ENCODE measurements at places on chromosomes 12 and 14.

DNA sequence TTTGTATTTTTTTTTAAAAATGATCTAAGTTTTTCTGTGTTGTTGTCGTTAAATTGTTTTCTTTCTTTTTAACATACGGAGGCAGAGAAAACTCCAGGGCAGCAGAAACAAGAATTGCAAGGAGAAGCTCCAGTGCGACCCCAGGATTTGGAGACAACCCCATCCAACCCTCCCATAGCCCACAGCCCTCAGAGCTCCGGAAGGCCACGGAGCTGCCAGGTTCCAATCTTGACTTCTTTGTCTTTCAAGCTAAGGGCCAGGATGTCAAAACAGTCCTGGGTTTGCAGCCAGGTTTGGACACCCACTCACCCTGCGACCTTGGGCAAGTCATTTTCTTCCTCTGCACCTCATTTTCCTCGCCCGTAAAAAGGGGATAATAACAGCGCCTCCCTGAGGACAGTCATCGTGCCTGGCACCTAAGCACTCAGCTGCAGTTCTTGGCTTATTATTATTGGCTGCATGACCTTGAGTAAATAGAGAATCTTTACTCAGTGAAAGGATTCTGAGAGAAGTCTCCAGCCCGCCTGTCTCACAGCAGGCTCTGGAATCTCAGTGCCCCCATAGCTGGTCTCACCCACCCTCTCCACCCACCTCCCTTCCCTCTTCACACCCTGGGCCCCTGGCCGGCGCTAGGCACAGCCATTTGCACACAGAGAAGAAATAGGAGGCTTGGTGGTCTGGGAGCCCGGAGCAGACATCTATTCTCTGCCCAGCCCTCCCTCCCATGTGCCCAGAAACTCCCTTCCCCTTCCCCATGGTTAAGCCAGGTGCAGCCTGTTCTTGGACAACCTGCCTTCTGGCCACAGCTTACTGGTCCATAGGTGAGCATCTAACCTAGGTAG lies 79.4 kb upstream of the BCL11B start:
- no peak for DNase-seq

DNA sequence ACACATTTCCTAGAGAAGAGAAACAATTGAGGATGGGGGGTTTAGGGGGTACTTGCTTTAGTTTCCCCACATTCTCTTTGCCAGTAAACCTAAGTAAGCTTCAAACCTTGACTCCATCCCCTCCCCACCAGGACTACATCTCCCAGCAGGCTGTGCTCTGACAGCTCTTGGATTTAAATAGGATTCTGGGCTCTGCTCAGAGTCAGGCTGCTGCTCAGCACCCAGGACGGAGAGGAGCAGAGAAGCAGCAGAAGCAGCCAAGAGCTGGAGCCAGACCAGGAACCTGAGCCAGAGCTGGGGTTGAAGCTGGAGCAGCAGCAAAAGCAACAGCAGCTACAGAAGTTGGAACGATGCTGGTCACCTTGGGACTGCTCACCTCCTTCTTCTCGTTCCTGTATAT lies 20.6 kb downstream of the RDH12 start:
- no peak for DNase-seq

DNA sequence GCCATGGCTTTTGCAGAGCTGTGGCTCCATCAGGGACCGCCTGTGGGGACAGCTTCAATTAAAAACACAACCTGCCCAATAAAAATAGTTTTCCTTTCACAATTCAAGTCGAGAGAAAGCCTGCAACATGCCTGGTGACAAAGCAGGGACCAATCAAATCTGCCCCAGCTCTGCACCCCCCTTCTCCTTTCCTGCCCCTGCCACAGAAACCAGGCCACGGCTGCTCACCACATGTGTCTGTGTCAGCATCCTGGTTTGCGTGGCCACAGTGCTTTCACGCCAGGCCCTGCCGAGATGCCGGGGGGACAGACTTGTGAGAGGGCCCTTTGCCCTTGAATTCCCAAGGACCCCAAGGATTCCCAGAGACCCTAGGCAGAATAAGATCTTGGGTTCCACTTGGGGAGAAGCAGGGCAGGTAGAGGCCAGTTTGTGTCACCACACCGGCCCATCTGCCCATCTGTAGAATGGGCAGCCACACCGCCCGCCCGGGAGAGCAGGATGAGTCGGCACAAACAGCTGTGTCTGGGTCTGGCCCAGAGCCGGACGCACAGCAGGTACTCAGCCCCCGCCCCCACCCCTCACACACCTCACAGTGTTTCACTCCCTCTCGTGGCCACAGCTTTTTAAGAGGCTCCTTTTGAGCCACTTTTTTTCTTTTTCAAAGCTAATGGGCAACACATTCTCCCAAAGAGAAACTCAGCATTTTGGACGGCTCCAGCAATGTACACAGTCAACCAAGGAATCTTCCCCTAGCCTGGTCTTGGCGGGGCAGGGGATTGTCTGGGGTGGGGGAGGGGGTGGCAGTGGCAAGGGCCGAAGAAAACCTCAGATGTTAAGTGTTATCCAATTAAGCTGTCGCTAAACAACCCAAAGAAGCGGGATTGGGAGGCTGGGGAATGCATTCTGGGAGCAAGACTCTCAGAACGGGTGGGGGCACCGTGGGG lies 41.5 kb downstream of the BCL11B start:
- DNase-seq: peak; percentile 80

- DNase-seq: no peak
These were observed 4.6 kb upstream of the CACNB3 start for GRCh38 chr12:48813465-48814261.

DNA sequence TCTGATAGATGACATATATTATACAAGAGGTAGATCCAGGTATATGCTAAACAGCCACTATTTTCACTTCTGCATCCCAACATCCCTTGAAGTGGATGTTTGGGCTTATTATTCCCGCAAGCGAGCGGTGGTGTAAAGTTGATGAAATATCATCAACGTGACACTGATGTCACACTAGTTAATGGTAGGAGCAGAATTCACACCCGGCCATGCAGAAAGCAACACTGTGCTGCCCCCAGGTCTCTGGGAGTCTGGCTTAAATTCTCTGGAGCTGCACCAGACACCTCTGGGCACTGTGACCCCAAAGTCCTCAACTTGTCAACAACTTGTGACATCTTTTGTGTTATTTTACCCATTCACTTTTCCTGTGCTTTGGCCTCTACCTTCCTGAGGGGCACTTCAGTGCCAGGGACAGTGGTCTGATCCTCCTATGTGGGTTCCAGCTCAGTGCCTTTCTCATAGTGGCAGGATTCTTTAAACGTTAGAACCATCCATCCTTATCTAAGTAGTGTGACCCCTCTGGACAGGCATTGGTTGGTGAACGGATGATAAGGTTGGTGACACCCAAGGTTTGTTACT lies 952 bp downstream of the DRAM1 start:
- DNase-seq: no peak

DNA sequence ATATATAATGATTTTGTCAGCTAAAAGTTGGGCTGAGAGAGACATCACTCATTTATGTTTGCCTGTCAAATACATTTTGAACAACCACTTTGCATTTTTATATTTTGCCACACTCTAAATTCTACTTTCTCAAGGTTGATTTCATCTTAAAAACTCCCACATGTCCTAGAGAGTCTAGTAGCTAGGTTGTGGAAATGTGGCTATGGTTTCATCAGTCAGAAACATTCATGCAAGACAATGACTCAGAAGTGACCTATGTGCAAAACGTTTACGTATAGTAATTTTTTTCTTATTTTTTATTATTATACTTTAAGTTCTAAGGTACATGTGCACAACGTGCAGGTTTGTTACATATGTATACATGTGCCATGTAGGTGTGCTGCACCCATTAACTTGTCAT lies 27.4 kb upstream of the PRKD1 start:
- no peak for DNase-seq

GRCh38 chr14:103123634-103124500 lies 606 bp downstream of the TNFAIP2 start:
- no peak for DNase-seq

- DNase-seq: no peak
These were observed 33.7 kb upstream of the SCAF11 start for GRCh38 chr12:46024099-46024498.

- DNase-seq: no peak
These were observed 32.8 kb downstream of the TSHR start for GRCh38 chr14:80988192-80988591.

- DNase-seq: no peak
These were observed 13.9 kb upstream of the PSMC1 start for GRCh38 chr14:90242444-90242843.

- no peak for DNase-seq
These were observed 17.7 kb upstream of the LRP1-AS start for GRCh38 chr12:57164966-57165625.

- no peak for DNase-seq
These were observed 172.4 kb downstream of the PHETA1 start for GRCh38 chr12:111196532-111196931.

DNA sequence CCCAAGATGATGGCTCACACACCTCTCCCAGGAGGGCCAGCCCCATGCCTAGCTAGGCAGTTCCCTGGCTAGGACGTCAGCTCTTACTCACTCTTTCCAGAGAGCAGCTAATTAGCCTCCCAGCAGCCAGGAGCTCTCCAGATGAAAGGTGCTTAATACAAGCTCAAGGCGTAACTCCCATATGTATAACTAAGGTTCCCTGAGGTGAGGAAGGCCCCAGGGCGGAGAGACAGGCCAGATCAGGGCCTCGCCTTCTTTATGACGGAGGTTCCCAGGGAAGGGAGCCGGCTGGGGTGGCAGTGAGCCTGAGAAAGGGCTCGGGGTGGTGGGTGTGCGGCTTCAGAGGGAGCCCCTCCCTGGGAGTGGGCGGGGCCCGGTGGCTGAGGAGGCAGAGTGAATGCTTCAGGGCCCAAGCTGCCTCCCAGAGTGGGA lies 26.4 kb upstream of the ZFP36L1 start:
- peak; percentile 51 for DNase-seq

GRCh38 chr14:73428353-73428824 lies 30.0 kb downstream of the NUMB start:
- no peak for DNase-seq

DNA sequence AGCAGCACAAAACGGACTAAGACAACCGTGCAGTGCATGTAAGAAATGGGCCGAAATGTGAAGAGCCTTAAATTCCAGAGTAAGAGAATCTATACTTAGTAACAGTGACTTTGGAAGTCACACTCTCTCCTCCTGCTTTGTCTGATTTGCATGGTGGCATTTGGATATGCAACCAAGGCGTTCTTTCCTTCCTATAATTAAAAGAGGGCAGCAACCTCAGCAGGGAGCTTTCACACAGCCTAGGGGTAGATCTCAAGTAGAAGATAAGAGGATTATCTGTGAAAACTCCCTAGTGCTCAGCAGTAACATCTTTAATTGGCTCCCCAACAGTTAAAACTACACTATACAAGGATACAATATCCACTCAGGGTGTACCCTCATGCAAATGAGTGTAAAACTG lies 16.5 kb downstream of the GMFB start:
- no peak for DNase-seq

GRCh38 chr12:50085615-50086072 lies 502 bp downstream of the SMARCD1 start:
- DNase-seq: no peak

DNA sequence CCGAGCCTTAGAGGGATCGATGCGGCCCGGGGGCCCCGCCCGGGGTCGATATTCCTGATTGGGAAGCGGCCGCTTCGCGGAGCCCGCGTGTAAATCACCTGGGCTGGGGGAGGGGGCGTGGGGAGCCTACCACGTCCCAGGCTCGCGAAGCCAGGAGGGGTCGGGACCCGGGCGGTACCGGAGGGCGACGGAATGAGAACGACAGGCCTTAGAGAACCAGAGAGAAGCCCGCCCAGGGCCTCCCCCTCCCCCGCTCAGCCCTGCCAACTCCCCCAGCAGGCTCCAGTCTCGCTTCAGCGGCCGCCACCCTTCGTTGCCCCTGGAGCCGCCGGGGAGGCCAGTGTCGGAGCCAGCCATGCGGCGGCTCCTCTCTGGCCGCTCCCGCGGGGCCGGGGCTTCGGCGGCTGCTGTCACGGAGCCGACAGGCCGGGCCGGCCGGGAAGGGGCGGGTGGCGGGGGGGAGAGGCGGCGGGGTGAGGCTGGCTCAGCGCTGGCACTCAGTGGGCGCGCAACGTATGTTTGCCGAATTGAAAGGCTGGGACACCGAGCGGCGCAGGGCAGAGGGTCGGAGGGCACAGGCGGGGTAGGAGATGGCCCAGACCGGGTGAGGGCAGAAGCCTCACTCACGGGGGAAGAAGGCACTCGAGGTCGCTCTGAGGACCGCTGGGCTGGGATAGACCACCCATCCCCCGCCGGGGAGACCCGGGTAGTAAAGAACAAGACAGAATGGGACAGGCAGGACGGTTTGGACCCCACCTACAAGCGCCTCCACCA lies 1.4 kb upstream of the DNAJC22 start:
- no peak for DNase-seq

DNA sequence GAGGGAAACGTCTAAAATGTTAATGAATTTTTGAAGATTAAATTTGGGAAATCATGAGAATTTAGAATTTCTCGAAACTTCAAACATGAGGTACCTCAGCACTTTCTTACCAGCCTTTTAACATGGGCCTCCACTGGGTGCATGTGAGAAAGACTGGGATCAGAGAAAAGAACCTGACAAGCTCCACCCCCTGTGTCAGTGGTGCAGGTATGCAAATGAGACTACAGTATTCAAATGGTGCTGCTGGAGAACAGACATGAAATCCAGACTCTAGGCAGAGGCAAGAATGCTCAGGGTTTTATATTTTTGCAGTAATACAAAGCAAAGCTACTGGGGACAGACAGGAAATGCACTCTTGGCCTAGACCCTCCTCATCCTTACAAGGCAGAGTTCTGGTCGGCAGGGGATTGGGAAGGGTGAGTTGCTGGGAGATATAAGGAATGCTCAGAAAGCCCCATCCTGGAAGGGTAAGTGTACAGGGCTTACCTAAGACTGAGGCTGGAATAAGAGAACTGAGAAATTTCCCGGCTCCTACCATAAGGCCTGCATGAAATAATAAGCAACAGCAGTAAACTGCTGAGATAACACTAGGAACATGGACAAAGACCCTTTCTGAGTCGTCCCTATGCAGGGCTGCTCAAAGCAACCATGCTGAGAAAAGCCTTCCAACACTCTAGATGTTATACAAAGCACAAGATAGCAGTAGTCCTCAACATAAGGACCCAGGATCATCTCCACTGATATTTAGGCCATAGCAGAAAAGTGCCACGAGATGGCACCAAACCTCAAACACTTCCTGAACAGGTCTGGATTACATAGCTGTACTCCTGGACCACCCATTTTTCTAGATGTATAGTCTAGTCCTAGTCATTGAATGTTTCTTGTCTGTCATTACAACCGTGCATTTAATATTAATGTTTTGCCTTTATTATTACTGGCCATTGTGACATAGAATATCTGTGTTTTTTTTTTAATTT lies 260.8 kb downstream of the RASSF9 start:
- no peak for DNase-seq

DNA sequence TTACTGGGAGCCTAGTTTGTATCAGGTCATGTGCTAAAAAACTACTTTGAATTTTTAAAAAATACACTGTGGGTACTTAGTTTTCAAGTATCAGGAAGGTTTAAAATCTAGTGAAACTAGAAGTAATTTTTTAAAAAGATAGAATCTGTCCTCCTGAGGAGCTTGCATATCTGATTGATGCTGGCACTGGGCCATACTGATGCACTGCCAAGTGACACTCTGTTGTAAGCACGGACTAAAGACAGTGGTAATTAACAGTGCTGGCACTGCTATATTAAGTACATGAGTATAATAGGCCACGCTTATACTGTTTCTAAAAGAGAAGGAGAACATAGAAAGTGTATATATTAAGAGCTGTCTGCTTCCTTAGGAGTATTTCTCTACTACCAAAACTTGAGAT lies 10.0 kb upstream of the TBC1D30 start:
- DNase-seq: no peak
